ENCODE measurements at places on chromosomes 6 and 20.

- DNase-seq = no peak
Observed at GRCh38 chr6:166237617-166238016, 70.0 kb upstream of the TBXT start.

- no peak for DNase-seq
Observed at GRCh38 chr20:1370548-1371110, 22.2 kb downstream of the FKBP1A start.

DNA sequence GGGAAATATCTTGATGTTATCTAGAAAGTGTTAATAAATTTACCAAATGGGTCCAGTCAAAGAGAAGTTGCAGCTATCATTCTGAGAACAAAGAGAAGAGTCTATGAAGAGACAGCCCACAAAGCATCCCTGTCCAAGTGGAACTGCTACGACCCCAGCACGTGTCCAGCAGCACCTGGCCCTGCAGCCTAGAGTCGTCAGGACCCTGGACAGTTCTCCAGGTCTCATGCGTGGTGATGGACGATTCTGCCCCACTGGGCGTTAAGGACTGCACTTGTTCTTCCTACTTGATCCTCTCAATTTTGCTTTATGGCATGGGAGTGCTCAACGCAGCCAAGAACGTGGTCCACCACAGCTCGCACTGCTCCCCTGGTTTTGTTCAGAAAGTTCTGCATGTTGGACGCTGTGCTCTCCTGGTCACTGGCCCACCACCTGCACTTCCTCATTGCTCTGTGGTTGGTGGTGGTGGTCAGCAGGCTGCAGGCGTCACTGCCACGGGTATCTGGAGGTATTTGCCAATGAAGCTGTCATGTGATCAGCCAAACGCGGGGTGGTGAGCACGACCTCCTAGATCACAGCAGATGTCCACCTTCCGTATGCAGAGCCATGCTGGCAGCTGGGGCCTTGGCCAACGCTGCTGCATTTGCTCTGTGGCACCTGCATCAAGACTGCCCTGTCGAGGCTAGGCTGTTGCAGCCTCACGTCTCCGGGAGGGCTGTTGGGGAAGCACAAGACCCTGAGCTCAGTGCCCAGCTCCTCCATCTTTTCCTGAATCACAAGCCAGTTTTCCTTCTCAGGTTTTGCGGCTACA is 356.4 kb downstream of the CDH4 start:
- DNase-seq = no peak

- no peak for DNase-seq
Observed at GRCh38 chr20:49276961-49277785, 684 bp downstream of the ZNFX1 start.

DNA sequence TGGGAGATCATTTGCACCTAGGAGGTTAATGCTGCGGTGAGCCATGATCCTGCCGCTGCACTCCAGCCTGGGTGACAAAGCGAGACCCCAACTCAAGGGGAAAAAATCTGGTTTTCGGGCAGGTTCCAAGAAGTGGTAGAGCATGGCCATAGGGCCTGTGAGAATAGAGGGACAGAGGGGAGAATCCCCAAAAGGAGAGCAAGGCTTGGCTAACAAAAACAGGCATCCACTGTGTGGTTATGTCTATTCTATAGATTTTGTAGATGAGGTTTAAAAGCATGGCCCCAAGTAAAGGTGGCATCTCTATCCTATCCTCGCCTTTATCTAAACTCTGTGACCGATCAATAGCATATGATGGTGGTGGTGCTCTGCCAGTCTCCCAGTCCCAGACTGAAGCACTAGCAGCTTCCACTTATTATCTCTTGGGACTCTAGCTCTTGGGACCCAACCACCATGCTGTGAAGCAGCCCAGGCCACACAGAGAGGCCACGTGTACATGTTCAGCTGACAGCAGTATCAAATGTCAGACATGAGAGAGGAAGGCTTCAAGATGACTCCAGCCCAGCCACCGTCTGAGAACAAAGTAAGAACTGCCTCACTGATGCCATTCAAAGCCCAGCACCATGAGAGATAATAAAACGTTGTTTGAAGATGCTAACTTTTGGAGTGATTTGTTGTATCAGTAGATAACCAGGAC is 27.7 kb downstream of the EIF2S2 start:
- DNase-seq = no peak

DNA sequence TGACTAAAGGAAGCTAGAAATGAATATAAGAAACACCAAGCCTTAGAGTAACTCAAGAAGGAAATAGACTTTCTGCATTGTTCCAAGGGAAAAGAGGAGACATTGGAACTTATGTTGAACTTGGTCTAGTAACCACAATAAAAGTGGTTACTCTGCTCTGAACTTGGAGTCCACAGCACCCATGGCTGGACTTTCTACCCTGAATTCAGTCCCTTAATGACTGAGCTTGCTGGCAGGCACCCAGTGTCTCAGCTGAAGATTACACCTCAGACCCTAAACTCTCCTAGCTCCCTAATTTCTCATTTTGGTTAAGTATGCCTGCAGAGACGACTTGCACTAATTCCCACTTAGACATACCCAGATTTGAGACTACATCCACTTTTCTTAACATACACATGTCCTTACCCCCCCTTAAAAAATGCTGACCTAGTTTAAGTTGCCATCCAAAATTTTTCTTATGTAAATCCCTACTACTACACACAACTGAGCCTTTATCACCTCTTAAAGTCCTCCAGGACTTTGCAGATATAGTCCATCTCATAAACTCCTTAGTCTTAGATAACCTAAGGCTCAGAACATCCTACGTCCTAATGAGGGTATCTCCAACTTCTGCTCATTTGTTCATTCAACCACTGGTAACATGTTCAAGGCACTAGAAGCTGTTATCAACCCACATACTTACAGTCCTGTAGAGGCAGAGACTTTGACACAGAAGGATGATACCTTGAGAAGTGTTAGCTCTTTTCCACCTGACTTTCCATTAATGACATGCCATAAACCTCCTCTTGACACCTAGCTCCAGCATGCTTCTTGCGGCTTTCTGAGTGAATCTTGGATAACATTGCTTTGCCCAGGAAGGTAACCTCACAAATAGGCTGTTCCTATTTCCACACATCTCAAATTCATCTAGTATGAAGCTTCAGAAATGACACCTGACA is 129.8 kb downstream of the ALDH8A1 start:
- no peak for DNase-seq
